Forelimb muscle (tissue), 1 donor: ENCODE measurements at places on chromosomes 7 and 10.

DNA sequence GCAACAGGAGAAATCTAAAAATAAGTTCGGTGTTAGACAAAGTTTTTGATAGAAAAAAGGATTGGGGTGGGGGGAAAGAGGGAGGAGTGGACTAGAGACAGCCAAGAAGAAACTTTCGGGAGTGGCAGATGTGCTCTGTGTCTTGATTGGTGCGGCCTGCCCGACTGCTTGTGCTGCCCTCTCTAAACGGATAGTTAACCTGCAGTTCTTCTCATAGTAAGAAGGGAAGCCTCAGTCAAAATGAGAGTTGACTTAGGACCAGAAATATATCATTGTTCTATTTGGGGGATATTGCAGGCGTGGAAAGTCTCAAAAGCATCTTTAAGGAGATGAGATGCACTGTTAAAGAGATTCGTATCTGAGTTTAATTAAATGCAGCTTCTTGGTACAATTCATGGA, 39.3 kb downstream of the UBE3C start:
- no peak for DNase-seq

GRCh38 chr7:116763647-116764046, 91.7 kb downstream of the MET start:
- no peak for DNase-seq

- DNase-seq: peak; percentile 40
These were observed 1180.3 kb downstream of the TYW1 start for GRCh38 chr7:68176974-68177373.

- peak; percentile 83 for DNase-seq
These were observed at the start of gene GLI3 for GRCh38 chr7:42236976-42237810. TSS of gene GLI3 (minus strand) at chr7:42237209. CDS start at chr7:42223253, 13,956 bp downstream.

GRCh38 chr10:129927351-129928120, 36.5 kb downstream of the EBF3 start:
- DNase-seq: no peak

GRCh38 chr7:158633055-158633956, 45.7 kb upstream of the PTPRN2 start:
- DNase-seq: no peak

- no peak for DNase-seq
These were observed 130.6 kb downstream of the WDR11 start for GRCh38 chr10:120981601-120982391.

DNA sequence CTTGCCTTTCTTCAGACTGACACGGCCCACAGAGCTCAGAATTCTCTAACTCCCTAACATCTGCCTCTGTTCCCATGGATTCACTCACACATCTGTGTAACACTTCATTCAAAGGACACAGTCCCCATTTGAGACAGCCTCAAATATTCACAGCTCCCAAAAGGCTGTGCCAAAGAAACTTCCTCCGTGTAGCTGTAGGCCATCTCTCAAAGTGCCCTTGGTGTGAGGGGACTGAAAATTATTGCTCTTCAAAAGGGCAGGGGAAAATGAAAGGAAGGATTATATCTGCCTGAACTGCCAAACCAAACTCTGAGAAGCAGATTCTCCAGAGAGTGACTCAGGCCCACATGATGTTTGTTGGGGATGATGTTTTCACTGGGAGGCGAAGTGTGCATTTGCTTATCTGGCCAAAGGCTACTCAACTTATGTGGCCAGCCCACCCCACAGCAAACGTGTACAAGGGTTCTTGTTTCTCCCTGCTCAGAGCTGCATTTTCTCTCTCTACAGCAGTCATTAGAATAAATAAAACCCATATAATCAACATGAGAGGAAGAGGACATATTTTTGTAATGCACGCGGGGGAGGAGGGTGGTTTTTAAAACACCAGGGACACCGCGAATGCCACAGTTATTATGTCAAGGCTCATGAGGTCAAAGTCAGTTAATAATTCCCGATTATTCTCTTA, 302.4 kb upstream of the NFE2L3 start:
- DNase-seq: no peak

- no peak for DNase-seq
These were observed 2.5 kb downstream of the VAX1 start for GRCh38 chr10:117135480-117136140.

DNA sequence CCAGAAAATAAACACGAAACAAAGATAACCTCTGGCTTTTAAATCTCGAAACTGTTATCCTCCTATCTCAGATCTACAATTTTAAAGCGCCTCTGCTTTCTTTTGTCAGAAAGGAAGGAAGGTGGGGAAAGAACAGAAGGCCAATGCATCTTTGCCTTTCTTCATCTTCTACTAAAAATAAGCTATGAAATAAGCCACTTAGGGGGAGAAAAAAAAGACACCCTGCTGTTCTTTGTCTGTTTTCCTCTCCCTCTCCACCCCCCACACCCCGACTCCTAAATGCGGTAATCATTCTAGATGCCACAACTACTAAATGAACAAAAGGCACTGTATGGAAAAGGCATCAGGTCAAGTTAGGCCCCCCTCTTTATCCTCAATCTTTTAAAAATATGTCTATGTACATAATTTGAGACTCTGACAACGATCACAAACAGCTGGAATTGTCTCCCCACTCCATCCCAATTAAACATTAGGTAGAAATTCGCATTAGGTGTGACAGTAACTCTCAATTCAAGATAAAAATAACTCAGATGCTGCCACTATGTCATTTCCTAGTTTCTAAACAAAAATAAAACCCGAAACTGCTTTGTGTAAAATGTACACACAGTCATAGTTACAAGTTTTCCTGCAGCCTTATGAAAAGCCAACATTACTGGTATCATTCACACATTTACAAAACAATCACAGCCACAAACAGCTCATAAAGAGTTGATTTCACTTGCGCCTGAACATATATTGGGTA, 2.4 kb downstream of the UBE2H start:
- DNase-seq: no peak

GRCh38 chr7:127154101-127154500, 98.6 kb downstream of the GRM8 start:
- no peak for DNase-seq

GRCh38 chr7:7693881-7694280, 24.5 kb downstream of the RPA3 start:
- DNase-seq: no peak

DNA sequence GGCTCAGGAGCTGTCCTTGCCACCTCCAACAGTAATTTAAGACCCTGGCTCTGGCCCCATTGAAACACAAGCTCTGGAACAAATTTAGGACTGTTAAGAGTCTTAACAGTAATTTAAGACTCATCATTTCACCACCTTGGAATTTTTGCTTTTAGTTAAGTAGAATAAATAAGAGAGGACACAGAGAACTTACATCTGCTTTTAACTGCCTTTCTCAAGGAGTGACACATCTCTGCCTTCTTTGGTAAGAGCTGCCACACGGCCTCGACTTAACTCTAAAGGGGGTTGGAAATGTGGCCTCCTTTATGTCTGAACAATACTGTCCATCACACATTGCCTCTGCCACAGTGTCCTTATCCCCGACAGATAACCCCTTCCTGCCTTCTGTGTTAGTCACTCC, 77.9 kb downstream of the HERPUD2 start:
- DNase-seq: no peak

- DNase-seq: no peak
These were observed 13.7 kb downstream of the THSD7A start for GRCh38 chr7:11818281-11818680.

- DNase-seq: no peak
These were observed 37.8 kb downstream of the AOAH start for GRCh38 chr7:36686499-36686898.

GRCh38 chr7:158345731-158346130, 241.9 kb downstream of the PTPRN2 start:
- DNase-seq: no peak

- no peak for DNase-seq
These were observed 275.2 kb downstream of the LRRTM3 start for GRCh38 chr10:67200913-67201564.

DNA sequence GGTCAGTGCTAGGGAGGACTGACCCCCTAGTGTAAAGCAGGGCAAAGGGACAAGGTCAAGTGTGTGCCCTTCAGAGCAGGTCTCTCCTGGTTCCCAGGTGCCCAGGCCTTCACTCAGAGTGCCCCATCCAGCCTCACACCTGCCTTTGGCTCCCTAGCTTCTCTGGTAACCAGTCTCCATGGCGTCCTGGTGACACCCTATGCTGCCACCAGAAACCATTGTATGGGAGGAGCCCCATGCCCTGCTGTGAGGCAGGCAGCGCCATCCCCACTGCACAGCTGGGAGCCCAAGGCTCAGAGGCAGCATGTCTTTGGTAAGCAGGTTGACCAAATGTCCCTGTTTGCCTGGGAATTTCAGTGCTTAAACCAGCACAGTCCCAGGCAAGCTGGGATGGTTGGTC, 33.1 kb upstream of the HMX3 start:
- no peak for DNase-seq

DNA sequence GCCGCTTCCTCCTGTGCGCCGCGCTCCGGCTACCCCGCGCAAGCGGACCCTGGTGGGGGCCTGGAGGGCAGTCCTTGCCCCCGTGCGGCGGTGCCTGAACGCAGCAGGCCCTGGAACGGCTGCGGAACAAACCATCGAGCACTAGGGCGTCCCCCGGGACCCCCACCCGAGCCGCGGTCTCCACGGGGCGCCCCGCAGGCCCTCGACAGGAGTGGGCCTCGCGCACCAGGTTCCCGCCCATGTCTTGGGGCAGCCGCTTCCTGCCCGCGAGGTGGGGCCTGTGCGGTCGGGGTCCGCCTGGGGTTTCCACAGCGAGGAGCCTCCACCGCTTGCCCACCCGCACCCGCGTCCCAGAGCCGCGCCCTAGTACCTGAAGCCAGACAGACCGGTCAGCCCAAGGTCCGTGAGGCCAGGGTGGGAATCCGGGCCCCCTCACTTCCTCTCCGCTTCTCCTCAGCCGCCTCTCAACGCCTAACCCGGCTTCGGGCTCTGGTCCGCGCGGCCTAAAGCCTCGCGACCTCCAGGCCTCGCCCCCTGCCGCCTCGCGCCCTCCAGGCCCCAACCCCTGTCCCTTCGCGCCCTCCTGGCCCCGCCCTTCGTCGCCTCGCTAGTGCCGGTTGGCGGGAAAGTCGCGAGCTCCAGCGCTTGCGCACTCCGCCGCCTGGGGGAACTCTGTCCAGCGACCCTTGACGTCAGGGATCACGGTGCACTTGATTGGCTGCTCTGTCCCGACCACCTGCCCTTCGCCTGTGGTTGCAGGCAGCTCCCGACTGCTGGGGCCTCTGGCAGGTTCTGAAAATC, 7.0 kb upstream of the GBX1 start:
- DNase-seq: no peak

GRCh38 chr10:51079331-51079730, 5.0 kb downstream of the PRKG1 start:
- DNase-seq: no peak

DNA sequence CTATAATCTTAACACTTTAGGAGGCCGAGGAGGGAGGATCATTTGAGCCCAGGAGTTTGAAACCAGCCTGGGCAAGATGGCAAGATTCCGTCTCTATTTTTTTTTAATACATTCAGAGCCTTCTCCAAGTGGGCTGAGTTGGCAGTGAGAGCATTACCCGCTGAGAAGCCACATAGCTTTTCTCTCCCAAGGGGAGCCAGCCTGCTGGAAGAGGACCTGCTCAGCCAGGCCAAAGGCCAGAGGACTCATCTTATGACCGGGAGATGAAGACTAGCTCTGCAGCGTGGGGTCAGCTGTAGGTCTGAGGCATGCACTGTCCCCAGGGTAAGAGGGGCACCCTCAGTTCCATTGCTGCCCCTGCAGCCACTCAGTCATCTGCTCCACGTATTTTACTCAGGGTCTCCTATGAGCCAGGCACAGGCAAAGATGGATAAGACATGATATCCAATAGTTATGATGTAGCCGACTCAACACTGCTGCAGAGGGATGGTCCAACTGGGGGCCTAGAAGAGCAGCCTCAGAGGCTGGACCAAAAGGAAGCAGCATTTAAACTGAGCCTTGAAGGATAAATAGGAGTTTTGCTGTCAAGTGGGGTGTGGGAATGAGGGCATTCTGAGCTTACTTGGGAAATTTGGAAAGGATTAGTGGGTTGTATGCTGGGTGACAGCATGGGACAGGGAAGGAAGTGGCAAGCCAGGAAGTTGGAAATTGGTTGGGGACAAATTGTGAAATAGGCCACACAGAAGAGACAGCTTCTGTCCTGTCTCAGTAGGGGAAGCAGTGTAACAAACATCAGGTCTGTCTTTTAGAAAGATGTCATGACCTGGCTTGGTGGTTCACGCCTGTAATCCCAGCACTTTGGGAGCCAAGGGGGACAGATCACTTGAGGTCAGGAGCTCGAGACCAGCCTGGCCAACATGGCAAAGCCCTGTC, 1.6 kb upstream of the MARVELD1 start:
- no peak for DNase-seq

GRCh38 chr7:70657989-70658632, 473.8 kb upstream of the GALNT17 start:
- no peak for DNase-seq

GRCh38 chr7:156950381-156950858, 908 bp downstream of the NOM1 start:
- no peak for DNase-seq

GRCh38 chr10:112053895-112054294, 129.7 kb downstream of the GPAM start:
- no peak for DNase-seq

DNA sequence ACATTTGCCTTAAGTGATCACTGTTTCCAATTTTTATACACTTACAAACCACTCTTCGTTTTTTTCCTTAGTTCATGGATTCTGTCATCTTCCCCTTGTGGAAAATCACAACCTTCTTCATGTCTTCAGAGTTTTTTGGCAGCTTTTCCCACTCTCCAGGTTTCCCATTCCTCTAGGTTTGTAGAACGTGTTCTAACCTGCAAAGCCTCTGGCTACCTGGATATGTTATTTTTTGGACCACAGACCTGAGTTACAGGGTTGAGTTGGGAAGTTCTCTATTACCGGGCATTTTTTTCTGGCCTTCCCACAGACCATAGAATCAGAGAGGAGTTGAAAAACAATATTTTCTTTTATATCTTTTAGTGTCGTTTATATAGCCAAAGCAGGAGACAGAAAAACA, 30.2 kb downstream of the NRG3 start:
- no peak for DNase-seq

GRCh38 chr7:116195451-116195850, 14.9 kb upstream of the TES start:
- DNase-seq: no peak

DNA sequence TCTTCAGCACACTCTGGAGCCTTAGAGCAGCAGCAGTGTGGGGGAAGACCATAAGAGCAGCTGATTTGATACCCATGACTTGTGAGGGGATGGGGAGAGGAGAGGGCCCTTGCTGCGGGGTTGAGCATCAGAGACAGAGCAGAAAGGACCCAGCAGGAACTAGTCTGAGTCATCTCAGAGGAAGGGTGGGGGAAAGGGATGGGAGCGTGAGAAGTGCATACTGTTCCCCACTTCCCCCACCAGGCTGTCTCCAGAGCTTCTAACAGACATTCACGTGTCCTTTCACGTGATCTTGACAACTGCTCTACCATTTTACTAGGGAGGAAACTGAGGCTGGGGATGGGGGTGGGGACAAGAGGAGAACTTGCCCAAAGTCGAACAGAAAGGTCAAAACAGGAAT, 38.7 kb downstream of the FAM241B start:
- no peak for DNase-seq

- DNase-seq: no peak
These were observed 74.3 kb downstream of the GFRA1 start for GRCh38 chr10:116198676-116199035.

- DNase-seq: no peak
These were observed 1.2 kb downstream of the MCU start for GRCh38 chr10:72692994-72693781.

GRCh38 chr10:78207216-78207615, 173.6 kb downstream of the RPS24 start:
- no peak for DNase-seq
